Stimulated activated CD8-positive, alpha-beta memory T cell treated with anti-CD3 and anti-CD28 coated beads, Interleukin-15, amount 100 ng/mL, for 4 hours (primary cell): ENCODE measurements at places on chromosomes 6 and 20.

- DNase-seq, result no peak
Observed at GRCh38 chr20:64065062-64065973, 2.3 kb downstream of the TCEA2 start.

DNA sequence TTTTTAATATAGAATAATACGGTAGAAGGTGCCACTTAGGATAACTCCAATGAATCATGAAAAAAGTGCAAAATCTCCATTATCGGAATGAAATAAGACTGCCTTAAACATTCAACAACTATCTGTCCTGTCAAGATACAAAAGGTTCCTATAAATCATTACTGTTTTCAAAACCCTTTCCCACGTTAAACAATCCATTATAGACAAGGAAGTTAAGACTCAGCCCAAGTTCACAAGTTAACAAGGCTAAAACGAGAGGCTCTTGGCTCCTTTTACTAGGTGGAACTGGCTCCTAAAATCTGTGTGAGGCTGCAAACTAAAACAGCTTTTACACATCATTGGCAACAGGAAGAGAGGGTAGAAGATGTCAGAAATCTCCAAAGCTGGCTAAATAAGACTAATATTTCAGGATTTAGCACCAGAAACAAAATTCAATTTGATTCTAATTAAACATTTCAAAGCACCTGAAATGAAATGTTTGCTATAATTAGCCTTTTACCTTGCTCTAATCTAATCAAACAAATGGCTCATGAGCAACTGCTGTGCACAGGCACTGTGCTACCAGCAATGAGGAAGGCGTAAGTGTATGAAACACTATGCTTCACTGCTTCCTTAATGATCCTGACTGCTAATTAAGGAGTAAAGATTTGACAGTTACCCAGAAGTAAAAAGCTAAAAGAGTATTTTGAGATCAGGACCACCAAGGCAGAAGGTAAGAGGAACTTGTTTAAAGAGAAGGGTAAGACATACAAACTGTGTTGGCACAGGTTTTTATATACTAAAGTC lies 109.7 kb downstream of the DST start:
- no peak for DNase-seq

- no peak for DNase-seq
Observed at GRCh38 chr6:77880501-77880900, 227.7 kb downstream of the MEI4 start.

DNA sequence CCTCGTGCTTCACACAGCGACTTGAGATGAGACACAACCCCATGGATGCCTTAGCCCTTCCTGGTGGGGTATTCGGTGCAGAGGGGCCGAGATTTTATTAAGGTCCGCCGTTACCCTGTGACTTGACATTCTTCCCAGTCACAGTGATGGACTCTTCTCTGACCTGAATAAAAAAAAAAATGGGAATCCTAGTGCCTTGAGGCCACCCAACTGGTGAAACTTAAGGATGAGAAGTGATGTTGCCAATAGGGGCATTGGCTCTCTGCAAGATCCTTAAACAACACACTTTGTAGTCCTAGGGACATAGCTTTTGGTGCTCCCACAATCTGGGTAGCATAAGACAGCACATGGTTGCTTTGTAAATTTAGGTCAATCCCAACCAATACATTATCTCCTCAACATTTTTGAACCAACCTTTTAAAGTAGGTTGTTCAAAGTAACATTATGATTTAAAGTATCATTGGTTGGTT lies 814 bp upstream of the ADNP start:
- no peak for DNase-seq

GRCh38 chr6:134502614-134503549 lies 185.0 kb upstream of the SGK1 start:
- DNase-seq, result no peak

DNA sequence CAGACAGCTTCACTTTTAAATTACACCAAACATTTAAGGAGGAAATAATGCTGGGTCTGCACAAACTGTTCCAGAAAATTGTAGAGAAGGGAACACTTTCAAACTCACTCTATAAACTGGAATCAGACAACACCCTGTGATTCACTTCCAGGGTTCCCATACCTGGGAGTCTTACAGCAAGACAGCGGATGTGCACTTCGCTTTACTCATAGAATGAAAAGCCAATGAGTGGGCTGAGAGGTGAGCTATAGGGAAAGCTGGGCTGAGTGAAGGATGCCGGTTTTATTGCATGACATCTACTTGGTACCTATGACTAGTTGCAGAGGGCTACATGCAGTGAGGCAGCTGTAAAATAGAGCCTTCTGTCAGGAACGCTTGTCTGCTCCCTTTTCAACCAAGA lies 152.1 kb downstream of the FNDC1 start:
- DNase-seq, result no peak

DNA sequence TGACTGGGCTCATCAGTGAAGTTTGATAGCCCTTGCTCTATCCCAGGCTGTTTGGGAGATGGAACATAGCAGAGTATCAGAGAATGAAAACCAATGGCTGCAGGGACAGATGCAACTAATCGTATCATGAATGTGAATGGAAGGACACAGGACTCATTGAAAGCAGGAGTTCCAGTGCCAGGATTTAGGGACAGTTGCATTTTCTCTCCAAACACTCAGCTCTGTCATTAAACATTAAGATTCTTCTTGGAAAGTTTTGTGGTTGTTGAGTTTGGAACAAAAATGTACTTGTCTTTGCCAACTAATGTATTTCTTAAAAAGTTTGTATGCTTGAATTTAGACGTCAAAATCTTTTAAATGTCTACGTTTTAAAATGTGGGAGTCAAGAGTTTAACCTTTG lies 31.0 kb upstream of the GSTA5 start:
- no peak for DNase-seq

DNA sequence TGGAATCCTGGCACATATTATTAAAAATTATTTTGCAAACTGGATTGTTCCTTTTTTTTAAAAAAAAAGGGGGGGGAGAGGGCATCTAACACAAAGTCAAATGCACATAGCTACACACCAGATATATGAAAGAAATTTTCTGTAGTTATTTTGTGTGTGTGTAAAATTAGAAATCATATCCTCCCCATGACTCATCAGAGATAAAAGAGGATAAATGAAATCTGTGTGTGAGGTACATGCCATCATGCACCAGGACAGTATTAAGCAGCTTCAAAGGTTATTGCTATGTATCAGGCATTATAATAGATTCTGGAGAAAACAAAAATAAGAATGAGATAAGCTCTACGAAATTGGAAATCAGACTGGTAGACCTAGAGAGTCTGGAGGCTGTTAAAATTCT lies 5.2 kb downstream of the BTBD9 start:
- no peak for DNase-seq

DNA sequence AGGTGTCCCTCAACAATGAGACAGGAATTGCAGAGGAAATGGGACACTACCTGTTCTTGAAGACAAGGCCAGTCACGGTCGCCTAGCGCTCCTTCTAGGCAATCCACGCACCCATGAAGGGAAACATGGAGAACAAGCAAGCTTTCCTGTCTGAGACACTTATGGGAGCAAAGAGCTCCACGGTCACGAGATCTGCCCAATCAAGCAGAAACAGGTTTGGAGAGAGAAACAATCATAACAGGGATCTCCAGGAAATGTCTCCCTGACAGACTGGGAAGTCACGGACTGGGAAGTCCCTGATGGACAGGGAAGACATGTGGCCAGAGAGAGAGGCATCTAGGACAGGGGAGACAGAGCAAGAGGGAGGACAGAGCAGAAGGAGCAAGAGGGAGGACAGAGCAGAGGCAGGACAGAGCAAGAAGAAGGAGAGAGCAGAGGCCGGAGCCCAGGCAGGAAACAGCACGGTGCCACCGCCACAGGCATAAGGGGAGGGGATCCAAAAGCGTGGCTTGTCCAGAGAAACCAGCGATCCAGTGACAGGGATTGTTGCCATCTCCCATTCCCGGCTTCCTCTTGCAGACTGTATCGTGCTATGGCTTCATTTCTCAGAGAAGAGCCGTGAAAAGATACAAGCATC lies 167.8 kb upstream of the ZNF337 start:
- no peak for DNase-seq

DNA sequence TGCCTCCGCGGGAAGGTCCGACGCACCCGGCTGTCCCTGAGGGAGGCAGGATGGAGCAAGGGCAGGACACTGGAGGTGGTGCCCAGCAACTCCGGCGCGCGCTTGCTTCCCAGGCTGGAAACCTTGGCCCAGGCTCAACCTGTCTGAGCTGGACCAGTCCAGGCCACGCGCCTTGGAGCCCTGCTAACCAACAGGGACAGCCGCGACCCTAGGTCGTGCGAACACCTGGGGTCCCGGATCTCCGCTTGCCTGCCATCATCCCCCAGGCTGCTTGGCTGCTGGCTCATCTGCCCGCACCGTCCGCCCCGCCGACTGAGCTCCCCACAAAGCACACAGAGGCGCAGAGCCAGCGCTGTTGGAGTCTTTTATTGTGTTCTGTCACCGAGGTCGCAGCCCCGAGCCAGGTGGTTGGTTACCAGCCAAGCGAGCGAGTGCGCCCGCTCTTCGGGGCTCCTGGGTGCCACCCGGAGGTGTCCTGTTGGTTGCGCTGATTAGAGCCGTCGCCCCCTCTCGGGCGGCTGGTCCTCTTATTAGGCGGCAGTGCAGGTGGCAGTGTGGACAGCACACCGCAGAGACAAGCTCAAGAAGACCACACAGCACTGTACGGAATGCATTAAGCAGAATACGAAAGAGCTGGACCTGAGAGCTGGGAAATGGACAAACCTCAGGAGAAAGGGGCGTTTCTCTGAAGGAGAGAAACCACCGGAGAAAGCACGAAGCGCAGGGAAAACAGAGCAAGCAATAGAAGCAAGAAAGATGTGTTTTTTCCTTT lies 3.8 kb downstream of the COL12A1 start:
- DNase-seq, result no peak

DNA sequence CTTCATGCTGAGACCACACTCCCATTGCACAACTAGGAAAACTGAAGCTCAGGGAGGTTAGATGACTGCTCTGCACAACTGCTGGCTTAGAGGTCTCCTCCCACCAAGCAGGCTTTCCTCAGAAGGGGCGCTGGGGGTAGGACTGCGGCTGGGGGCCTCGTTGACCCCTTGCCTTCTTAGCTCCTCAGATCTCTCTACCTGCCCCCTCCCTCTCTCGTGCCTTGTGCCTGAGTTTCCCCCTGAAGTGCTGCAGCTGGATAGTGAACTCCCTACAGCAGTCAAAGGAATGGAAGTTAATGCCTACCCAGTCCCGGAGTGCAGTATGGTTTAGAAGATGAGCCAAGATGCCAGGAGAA lies 149.8 kb downstream of the GRM4 start:
- no peak for DNase-seq

GRCh38 chr20:38270869-38271605 lies 10.5 kb upstream of the KIAA1755 start:
- DNase-seq, result no peak
